NCI-H774 (cell line): ENCODE measurements at places on chromosomes 5 and 9.

- DNase-seq = no peak
Observed at GRCh38 chr5:32339878-32340277, 27.1 kb upstream of the MTMR12 start.

DNA sequence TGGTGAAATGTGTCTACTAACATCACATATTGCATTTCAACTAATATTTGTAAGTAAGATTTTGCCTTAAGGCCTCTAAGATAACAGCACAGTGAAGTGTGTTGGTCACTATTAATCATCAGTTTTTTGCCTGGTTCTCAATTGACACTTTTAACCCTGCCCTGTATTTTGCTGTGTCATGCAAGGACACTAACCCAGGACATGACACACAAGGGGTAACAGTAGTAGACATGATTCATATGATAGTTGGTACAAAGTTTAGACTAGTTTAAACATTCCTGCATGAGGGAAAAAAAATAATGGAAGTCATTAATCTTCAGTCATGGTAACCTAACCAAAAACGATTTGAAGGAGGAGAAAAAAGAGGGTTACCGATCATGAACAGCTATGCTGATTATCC is 207.0 kb downstream of the DEPDC1B start:
- no peak for DNase-seq

GRCh38 chr5:24112420-24112819 is 532.4 kb downstream of the CDH10 start:
- no peak for DNase-seq

GRCh38 chr5:19733612-19734495 is 254.1 kb downstream of the CDH18 start:
- DNase-seq = no peak

DNA sequence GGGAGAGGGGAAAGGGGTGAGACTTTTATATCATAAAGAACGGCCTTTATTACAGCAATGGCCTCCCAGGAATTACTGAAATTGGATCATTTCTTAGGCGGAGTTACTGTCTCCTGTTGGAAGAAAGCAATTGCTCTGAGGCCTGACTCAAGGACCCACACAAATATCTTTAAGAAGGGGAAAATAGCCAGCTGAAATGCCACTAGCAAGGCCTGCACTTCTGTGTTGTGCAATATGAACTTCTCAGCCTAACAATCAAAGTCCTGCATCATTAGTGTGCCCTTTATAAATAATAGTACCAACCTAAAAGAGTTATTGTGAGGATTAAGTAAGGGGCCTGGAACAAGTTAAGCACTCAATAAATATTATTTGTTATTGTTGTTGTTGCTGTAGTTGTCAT is 30.1 kb upstream of the TRIM32 start:
- DNase-seq = no peak

- DNase-seq = no peak
Observed at GRCh38 chr5:126801992-126802294, 25.0 kb downstream of the LMNB1 start.

- peak; percentile 83 for DNase-seq
Observed at GRCh38 chr9:129446828-129447550, 173.9 kb downstream of the C9orf50 start.

GRCh38 chr9:128716581-128717254 is 7.2 kb downstream of the ZDHHC12 start:
- DNase-seq = no peak

DNA sequence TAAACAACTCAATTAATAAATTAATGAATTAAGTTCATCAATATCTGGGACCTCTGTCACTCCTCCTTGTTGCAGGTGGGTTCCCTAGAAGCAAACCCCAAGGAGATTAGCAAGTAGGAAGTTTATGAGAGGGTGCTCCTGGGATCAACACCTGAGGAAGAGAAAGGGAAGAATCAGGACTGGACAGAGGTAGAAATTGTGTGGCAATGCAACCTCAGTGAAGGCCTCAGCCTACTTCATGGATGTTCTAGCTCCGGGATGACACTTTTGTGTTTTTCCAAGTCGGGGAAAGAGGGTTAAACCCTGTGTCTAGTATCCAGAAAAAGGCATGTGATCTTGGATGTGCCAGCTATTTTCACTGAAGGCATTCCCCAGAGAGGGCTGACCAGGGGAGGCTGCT is 23.2 kb downstream of the MAMDC2 start:
- no peak for DNase-seq

- DNase-seq = no peak
Observed at GRCh38 chr5:111528056-111528455, 15.7 kb upstream of the STARD4 start.

DNA sequence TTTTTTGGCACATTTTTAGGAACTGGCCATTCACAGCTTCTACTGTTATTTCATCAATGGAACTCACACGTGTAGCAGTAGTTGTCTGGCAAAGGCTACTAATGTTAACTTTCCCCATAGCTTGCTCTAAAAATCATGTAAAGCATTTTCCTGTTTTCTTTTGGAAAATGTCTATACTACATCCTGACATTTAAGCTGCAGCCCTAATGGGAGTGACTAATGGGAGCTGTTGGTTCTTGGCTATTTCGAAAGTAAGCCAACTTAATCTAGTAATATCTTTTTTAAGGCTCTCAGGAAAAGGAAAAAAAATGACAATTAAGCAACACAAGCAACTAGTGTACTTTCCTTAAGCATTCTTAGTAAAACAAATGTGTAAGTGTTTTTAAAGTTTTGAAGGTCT is 169.2 kb downstream of the SLC12A2 start:
- DNase-seq = no peak

GRCh38 chr5:37751227-37751626 is 88.6 kb downstream of the GDNF start:
- no peak for DNase-seq
